Activated CD4-positive, CD25-positive, alpha-beta regulatory T cell treated with anti-CD3 and anti-CD28 coated beads, Interleukin-2, amount 50 U/mL, for 24 hours (primary cell): ENCODE measurements at places on chromosomes 11 and 22.

DNA sequence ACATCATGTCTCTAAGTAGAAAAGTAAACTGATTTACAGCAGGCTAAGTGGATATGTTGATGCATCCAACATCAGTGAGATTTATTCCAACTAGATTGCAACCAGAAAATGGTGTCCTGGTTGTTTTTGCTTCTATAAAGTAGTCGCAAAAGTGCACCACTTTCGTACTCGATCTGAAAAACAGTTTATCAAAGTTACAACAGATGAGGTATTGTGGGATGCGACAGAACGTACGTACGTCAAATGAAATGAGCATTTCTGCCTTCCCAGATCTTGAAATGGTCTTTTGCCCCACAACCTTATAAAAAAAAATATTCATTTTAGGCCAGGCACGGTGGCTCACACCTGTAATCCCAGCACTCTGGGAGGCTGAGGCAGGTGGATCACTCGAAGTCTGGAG lies 13.7 kb downstream of the GRAP2 start:
- no peak for ATAC-seq

- ATAC-seq = no peak
These were observed 257.3 kb downstream of the MIAT start for GRCh38 chr22:26914519-26915185.

GRCh38 chr11:70270877-70271648 lies 573 bp downstream of the PPFIA1 start:
- peak; percentile 63 for ATAC-seq

- ATAC-seq = no peak
These were observed 6.3 kb upstream of the IZUMO1R start for GRCh38 chr11:94297985-94298576.

DNA sequence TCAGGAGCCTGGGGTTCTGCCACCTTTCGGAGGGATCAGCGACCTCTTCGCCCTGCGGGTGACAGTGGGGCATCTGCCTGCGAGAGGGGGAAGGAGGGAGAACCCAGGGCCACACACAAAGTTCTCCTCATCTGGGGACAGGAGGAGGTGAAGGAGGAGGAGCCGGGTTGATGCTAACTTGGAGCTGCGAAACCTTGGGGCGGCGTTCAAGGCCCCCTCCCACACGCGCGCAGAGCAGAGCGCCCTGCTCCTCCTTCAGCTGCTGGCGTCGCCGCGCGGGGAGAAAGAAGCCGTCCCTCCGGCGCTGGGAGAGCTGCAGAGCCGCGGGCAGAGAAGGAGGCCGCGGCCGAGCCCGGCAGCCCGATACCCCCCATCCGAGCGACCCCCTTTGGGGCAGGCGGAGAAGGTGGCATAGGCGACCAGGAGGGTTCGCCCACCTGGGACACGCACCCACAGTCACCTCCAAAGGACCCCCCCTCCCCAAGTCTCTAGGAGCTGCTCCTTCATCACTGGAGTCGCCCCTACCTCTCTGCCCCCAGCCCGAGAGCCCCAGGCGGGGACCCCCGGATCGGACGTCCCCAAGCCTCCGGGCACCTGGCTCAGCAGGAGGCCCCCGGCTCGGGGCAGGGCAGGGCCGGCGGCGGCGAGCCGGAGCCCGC lies at the start of gene RASD2:
Gene RASD2, plus strand, starts transcription at position 237 of the 659 bp plus-strand sequence. CDS start 5,979 bp downstream, outside the sequence.
- ATAC-seq = peak; percentile 47

GRCh38 chr11:15119826-15120225 lies 5.1 kb downstream of the INSC start:
- no peak for ATAC-seq

DNA sequence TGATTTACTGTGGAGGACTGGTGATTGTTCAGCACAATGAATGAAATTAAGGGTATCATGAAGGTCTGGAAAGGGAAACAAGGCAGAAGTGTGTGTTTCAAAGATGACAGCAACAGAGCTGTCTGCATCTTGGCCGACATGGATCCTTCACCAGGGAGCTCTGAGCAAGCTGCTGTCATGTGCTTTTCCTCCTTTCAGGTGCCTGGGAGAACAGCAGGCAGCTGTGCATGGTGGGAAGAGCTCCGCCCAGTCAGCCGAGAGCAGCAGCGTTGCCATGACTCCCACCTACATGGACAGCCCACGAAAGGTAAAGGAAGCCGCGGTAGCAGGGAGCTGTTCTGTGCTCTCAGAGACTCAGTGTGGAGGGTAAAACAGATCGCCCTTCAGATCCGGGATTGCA lies 87.1 kb upstream of the YWHAH start:
- ATAC-seq = no peak

- ATAC-seq = no peak
These were observed 22.7 kb downstream of the OOSP3 start for GRCh38 chr11:59901306-59901705.

- no peak for ATAC-seq
These were observed 904.4 kb downstream of the BRD1 start for GRCh38 chr22:48923165-48923865.

DNA sequence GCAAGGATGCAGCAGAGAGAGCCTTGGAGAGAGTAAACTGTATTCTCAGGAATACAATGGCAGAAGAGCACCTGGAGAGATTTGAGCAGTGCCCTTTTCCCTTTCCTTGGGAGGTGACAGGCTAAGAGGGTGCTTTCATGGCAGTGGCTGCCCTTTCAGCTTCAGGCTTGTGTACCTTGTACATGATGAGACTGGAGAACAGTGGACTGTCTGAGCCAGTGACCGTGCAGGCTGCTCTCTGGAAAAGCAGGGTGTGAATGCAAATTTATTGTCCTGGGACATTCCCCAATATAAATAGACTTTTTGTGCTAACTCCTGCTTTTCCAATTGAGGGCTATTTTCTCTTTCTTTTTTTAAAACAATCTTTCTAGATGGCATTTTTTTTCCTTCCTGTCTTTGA lies 99.3 kb downstream of the TRIM44 start:
- ATAC-seq = no peak

GRCh38 chr22:31102441-31103081 lies 4.8 kb downstream of the SELENOM start:
- no peak for ATAC-seq

GRCh38 chr11:12434325-12434654 lies 56.9 kb downstream of the PARVA start:
- ATAC-seq = no peak

DNA sequence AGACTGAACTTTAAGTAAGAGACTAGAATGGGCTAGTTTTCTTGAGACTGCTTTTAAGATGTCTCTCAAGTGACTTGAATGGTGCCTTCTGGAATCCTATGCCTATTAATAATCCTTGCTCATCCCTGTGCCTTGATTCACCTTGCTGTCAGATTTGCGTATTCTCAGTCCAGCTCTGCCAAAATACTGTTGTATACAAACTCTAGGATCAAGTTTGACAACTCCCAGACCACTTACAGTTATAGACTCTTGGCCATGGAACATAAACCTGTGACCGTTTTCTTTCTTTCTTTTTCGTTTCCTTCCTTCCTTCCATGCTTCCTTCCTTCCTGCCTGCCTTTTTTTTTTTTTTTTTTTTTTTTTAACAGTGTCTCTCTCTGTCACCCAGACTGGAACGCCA lies 2390.9 kb upstream of the RAG2 start:
- no peak for ATAC-seq
